Stimulated activated CD4-positive, alpha-beta T cell treated with anti-CD3 and anti-CD28 coated beads, Interleukin-1b, Interleukin-23, amount 100 ng/mL, for 1 hour (primary cell): ENCODE measurements at places on chromosomes 2 and 18.

GRCh38 chr2:43642363-43642762 is 5.3 kb downstream of the PLEKHH2 start:
- no peak for DNase-seq

- no peak for DNase-seq
Measured at GRCh38 chr2:100887713-100888495, 68.0 kb downstream of the NPAS2 start.

DNA sequence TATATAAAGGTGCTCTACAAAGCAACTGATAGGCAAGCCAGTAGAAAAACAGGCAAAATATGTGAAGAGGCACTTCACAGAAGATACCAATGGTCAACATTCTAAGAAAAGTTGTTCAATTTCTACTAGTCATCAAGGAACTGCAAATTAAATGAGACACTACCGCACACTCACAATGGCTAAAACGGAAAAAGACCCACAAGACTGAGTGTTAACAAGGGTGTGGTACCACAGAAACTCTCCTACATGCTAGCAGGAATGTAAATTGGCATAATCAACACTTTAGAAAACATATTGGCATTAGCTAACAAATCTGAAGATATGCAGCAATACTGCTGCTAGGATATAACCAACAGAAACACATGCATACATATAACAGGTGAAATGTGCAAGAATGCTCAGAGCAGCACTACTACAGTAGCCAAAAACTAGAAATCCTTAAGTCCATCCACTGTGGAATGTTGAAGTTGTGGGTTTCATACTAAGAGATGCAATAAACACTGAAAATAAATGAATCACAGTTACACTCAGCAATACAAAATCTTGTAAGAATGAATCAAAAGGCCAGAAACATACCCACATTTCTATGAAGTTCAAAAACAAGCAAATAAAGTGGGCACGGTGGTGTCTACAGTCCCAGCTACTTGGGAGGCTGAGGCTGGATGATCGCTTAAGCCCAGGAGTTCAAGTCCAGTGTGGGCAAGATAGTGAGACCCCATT is 9.2 kb downstream of the RNU4ATAC start:
- no peak for DNase-seq

DNA sequence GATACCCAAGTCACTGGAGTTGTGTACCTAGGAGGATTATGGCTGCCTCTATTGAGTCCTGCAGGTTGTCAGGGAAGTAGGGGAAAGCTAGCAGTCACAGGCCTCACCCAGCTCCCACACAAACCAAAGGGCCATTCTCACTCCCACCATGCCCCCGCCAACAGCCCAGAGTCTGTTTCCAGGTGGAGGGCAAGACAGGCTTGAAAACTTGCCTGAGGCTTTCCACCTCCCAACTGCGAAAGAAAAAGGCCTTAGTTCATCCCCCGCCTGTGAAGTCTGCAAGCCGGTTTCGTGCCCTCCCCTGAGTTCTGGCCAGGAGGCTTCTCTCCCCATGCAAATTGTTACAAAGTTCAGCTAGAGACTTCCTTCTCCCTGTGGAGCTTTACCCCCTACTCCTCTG is 270.3 kb downstream of the TXNL1 start:
- no peak for DNase-seq

- DNase-seq = no peak
Measured at GRCh38 chr2:86038291-86039081, 67.2 kb downstream of the POLR1A start.

GRCh38 chr18:13233787-13234783 is 15.5 kb downstream of the LDLRAD4 start:
- no peak for DNase-seq

- no peak for DNase-seq
Measured at GRCh38 chr2:233672886-233673285, 1.2 kb downstream of the UGT1A9 start.

DNA sequence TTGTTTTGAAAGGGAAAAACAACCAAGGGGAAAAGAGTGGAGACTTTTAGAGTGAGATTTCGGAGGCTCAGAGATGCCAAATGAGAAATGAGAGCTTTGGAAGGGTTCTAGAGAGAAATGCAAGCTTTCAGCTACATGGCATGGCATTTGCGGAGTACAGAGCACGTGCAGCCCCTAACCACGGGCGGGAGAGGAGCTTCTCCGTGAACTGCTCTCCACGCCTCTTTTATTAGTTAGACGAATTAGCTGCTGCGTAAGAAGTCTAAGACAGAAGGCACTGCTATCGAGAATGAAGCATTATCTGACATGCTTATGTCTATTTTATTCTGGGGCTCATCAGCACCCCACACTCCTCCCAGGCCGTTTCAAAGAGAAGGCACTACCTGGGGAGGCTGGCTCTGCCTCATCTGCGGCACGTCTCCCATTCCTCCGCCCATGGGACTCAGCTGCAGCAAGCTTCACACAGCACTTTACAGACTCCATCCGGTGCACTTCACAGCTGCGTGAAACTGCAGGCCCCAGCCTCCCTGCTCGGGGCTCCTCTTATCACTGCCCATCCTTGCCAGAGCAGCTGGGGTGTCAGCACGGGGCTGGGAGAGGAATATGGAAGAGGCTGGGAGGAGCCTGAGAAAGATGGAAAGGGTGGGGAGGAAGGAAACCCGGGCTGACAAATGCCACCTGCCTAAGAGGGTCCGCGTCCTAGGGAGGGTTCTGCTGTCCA is 207.3 kb upstream of the APCDD1 start:
- DNase-seq = no peak

GRCh38 chr2:10225291-10226037 is 77.2 kb upstream of the HPCAL1 start:
- DNase-seq = no peak

DNA sequence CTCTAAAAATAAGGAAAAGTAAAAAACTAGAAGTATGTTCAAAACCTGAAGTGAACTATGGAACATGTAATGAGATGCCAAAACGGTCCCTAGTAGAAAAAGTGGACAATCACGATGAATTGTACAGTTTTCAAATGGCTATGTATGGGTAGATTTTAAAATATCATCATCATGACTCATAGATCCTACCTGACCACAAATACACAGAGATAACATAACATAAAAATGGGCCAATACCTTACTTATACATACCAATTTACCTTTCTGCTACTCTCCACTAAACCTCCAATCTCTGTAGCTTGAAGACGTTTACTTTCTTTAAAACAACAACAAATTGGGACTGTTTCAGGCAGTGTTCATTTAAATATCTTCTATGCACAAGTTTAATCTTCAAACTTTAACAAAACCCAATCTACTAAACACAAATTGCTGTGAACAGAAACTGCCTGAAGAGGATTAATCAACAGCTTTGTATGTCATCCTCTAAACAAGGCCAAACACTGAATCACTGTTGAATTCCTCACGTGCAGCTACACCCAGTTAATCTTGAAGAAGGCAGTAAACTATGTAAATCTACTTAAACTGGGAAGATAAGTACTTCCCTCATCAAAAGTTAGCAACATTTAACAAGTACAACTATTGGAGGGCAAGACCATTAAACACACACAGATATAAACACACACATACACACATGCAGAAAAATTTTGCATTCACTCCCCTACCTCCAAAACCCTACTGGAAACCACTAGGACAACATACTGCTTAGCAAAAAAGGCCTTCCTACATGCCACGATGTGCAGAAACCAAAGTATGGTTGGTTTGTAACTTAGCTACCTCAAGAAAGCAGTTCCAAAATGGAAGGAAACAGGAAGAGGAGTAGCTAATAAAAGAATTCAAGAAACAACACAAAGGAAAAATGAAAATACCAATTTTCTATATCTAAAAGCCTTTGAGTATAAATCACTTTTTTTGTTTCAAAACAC is 90.3 kb downstream of the RBMS1 start:
- DNase-seq = no peak

- DNase-seq = no peak
Measured at GRCh38 chr18:21997207-21998143, 171.9 kb upstream of the GATA6 start.

DNA sequence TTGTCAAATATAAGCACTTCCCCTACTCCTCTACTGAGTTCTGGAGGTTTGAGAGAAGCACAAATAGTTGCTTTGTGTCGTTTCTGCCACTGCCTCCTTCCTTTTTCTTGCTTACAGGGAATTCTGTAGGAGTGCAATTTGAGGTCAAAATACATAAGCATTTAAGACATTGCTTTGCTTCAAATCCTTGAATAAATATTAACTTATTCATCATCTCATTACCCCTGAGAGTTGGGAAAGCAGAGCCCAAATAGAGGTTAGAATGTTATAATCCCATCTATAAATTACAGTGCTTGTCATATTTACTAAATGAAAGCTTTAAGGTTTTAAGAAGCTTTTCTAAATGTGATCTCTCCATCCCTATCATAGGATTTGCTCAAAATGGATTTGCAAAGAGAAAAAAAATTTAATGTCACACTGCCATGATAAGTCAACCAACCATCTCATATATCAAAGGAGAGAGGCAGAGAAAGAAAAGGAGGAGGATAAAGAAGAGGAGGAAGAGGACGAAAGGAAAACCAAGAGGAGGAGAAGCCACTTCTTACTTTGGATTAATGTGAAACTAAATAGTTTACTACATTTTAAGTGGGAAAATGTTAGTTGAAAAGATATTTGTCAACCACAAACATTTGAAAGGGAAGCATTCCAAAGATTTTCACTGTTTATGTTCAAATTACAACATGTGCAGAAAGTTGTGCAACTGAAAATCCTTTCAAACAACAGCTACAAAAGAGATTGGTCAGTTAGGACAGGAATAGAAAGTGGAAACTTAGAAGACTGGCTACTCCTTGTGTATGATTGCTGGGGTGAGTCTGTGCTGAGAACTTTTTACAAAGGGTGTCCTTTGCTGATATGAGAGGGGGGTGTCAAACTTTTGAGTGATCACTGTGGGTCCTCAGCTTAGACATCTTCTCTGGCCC is 277.3 kb upstream of the FN1 start:
- DNase-seq = no peak
